Fibroblast of the conjunctiva (primary cell): ENCODE measurements at places on chromosomes 3 and 15.

- no peak for DNase-seq
These were observed 99.0 kb downstream of the TMCC1 start for GRCh38 chr3:129794311-129795185.

GRCh38 chr3:195886181-195887141 is 21.9 kb downstream of the TNK2 start:
- no peak for DNase-seq

DNA sequence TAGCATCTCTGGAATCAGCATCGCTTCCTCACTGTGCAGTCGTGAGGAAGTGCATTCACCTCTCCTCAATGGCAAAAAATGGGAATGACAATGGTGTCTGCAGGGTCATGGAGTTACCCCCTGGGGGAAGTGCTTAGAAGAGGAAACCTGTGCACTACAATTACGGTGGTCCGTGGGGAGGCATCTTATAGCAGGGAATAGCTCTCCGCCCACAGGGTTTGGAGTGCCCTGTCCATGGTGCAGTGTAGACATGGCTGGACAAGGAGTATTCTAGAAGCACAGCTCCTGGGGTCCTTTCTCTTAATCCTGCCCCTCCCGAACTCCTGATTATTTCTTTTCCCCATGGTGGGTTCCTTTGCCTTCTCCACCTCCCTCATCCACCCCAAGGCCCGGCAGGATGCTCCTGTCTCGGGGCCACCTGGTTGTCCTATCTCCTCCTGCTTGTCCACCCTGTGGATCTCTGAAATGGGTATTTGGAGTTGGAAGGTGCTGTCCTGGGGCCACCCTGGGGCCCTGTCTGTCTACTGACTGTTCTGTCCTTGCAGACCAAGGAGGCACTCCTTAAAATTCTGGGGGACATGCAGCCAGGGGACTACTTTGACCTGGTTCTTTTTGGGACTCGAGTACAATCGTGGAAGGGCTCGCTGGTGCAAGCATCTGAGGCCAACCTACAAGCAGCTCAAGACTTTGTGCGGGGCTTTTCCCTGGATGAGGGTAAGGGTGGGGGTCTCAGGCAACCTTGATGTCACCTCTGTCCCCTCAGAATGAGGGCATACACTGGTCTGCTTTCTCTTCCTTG is 5.2 kb downstream of the ITIH1 start:
- no peak for DNase-seq

DNA sequence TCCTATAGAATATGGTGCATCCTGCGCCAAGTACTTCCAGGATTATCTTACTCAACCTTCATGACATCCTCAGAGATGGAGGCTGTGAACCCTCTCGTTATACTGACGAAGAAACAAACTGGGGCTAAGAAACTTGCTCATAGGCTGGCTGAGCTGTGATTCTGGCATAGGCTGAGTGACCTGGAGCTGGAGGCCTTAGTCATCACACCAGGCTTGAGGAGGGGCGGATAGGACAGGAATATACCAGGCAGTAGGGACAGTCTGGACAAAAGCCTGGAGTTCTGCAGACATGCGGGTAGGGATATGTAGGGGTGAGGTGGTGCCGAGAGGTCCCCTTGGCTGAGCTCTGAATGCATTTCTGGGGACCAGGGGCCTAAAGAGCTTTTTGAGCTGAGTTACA is 18.1 kb downstream of the HEMK1 start:
- DNase-seq: no peak
